ENCODE measurements at places on chromosomes 7 and 10.

- no peak for DNase-seq
These were observed 90.2 kb downstream of the FRMD4A start for GRCh38 chr10:14240253-14241189.

DNA sequence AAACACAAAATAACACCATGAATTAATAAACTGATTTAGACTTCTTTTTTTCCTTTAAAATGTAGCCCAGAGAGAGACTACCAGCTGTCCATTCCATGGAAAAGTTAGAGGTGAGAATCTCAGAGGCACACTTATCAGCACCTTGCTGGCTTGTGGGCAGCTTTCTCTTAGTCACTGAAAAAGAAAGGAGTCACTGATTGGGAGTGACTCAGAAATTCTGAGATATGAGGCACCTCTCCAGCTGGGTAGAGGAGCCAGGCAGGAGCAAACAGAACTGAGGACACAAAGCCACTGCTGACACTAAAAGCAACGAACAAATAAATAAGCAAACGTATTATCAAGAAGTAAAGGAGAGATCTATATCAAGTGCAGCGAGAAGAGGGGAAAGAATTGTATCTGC lies 310.6 kb downstream of the PARD3 start:
- peak; percentile 8 for DNase-seq

- no peak for DNase-seq
These were observed 39.0 kb upstream of the AOAH start for GRCh38 chr7:36763132-36763816.

DNA sequence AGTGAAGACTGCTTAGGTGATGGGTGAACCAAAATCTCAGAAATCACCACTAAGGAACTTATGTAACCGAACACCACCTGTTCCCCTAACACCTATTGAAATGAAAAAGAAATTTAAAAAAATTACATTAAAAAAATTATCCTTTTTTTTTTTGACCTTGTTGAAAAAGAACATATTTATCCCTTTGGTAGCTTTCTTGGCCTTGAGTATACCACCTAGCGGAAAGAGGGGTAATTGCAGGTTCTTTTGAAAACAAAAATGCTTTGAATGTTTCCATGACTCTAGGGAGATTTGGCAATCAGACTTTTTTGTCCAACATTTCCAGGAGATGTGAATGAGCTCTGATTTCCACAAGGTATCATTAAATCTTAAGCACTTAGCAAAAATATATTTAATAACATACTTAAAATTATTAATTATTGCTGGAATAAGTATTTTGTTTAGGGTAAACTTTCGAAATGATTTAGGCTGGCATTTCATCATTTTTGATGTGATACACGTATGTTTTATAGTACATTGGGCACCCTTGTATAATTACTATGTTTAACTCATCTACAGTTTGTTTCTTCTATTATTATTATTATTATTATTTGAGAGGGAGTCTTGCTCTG lies 47.0 kb upstream of the ELMO1 start:
- no peak for DNase-seq

GRCh38 chr10:71964743-71965515 lies 734 bp downstream of the CHST3 start:
- DNase-seq: peak; percentile 50

GRCh38 chr7:133480868-133481267 lies 228.0 kb downstream of the EXOC4 start:
- DNase-seq: no peak

DNA sequence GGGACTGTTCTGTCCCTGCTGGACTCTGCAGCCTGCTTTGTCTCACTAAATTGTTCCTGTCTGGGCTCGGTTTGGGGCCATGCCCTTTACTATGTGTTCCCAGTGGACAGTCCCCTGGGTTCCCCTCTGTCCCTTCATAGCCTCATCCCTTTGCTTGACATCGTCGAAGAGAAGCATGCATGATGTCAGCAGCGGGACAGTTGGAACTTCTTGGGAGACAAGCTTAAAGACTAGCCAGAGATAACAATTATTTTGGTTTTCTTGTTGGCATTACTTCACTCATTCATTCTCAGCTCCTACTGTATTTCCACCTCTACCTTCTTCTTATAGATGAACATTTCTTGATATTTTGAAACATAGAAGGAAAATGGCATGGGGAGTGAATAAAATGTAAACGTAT lies 2.7 kb downstream of the EPHB6 start:
- no peak for DNase-seq

- no peak for DNase-seq
These were observed 190.9 kb downstream of the IMMP2L start for GRCh38 chr7:111371437-111371836.

DNA sequence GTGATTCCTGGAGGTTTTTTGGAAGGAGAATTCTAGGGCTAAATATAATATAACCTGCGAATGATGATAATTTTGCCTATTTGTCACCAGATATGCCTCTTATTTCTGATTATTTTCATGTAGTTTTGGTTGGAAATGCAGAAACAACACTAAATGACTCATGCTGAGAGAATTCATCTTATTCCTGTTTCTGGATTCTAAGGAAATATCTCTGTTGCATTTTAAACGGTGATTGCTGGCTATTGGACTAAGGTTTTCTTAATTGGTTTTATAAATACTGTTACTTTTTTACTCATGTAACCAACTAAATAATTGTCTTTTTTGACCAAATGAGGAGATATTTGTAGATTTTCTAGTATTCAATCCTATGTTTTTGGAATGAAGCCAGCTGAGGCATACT lies 204.9 kb upstream of the NPSR1 start:
- DNase-seq: peak; percentile 13

- DNase-seq: no peak
These were observed 314.3 kb upstream of the LRGUK start for GRCh38 chr7:133812877-133813276.

GRCh38 chr7:158707610-158708009 lies 3.0 kb upstream of the NCAPG2 start:
- no peak for DNase-seq

DNA sequence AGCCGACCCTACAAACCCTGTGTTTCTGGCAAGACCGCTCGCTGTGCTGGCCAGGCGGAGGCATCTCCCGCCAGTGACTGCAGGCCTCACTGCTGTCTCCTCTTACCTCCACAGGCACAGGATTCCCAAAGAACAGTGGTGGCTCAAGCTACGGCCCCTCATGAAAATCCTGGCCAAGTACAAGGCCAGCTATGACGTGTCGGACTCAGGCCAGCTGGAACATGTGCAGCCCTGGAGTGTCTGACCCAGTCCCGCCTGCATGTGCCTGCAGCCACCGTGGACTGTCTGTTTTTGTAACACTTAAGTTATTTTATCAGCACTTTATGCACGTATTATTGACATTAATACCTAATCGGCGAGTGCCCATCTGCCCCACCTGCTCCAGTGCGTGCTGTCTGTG lies 36.2 kb downstream of the PITRM1 start:
- DNase-seq: no peak

GRCh38 chr7:26156451-26157420 lies 4.7 kb downstream of the NFE2L3 start:
- peak; percentile 85 for DNase-seq

- DNase-seq: no peak
These were observed 408.2 kb upstream of the ZMIZ1 start for GRCh38 chr10:78660446-78661106.
